Activated CD4-positive, alpha-beta memory T cell treated with anti-CD3 and anti-CD28 coated beads, Interleukin-2, amount 10 ng/mL, durations not matched to agents 7 days and 5 days (primary cell): ENCODE measurements at places on chromosomes 5 and 9. TPM values are rescaled to one million over a fixed set of nuclear protein-coding genes. Genes with fewer than 3 reads are reported as not detected.
A peak's percentile ranks its signal among the peaks of the same experiment; 100 is the strongest.

The MAP3K1 gene
- total RNA-seq, result 49.5 TPM

The TTC1 gene
- 41.6 TPM for total RNA-seq

The NADK2 gene
- 16.2 TPM for total RNA-seq

The PCDHGB2 gene
- 0.23 TPM for total RNA-seq

The FOXD4L6 gene
- total RNA-seq, result not detected

The MYOZ3 gene
- 0.13 TPM for total RNA-seq

The CER1 gene
- not detected for total RNA-seq

DNA sequence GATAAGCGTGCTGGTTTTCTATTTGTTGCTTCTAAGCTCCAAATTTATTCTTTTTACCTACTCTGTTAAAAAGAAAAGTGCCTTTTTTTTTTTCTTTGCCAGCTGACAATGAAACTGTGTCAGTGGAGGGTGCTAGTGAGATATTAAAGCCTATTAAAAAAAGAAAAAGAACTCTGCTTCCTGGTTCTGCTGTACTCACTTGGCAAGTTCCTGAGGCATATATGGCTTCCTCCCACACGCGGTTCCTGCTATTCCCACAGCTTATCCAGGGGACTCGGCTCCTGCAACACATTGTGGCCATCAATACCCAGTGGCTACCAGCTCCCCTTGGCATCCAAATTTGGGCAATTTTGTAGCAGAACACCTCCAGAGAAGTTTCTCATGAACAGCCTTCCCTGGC lies 1977.7 kb upstream of the CDH9 start:
- no peak overlapping the region for H3K4me3 ChIP-seq
- H3K27ac ChIP-seq, result no peak overlapping the region
- no peak for DNase-seq
- H3K4me1 ChIP-seq, result no peaks in the 10 kb centered on the region
- H3K27me3 ChIP-seq, result no peaks in the 10 kb centered on the region

- H3K36me3 ChIP-seq, result no peaks in the 10 kb centered on the region
- H3K27me3 ChIP-seq, result no peaks in the 10 kb centered on the region
- H3K27ac ChIP-seq, result no peak overlapping the region
- no peak overlapping the region for H3K4me3 ChIP-seq
- no peak for DNase-seq
These were observed 597 bp downstream of the SPATA31E1 start for GRCh38 chr9:87883274-87883673.

DNA sequence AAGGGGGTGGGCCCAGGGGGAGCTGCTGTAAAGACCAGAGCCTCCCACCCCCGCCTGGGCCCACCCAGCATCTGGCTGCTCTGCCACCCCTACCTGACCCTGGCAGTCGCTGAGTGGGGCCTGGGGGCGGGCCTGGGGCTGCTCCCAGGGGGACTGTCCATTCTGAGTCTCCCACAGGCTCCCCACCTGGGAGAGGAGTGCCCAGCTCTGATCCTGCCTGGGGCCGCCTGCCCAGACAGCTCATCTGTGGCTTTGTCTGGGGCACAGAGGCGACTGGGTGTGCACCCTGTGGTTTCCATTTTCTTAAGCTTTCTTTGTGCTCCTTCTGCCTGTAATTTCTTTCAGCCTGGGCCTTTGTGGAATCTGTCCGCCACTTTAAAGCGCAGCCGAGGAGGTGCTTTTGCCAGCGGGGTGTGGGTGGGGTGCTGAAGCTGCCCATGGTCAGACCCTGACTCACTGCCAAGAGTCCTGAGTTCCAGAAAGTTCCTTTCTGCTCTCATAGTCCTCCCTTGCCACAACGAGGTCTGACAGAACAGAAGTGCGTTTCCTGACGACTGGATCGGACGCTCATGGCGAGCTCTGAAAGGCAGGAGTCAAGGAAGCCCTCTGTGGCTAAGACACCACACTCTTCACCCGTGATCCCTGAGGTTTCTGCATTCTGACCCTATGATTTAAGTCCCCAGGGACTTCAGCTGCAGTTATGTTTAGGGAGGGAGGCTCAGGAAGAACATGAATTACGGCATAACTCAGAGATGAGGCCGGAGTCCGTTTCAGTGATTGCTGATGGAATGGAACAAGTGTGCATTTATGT lies 225.0 kb downstream of the FANCC start:
- H3K27ac ChIP-seq, result no peak overlapping the region
- no peaks in the 10 kb centered on the region for H3K27me3 ChIP-seq
- DNase-seq, result peak; percentile 20

GRCh38 chr9:38287420-38287985 lies 105.0 kb upstream of the ALDH1B1 start:
- no peak overlapping the region for H3K27ac ChIP-seq
- H3K4me3 ChIP-seq, result no peak overlapping the region
- no peak for DNase-seq
- H3K36me3 ChIP-seq, result no peaks in the 10 kb centered on the region
- H3K27me3 ChIP-seq, result no peaks in the 10 kb centered on the region
- no peaks in the 10 kb centered on the region for H3K4me1 ChIP-seq

DNA sequence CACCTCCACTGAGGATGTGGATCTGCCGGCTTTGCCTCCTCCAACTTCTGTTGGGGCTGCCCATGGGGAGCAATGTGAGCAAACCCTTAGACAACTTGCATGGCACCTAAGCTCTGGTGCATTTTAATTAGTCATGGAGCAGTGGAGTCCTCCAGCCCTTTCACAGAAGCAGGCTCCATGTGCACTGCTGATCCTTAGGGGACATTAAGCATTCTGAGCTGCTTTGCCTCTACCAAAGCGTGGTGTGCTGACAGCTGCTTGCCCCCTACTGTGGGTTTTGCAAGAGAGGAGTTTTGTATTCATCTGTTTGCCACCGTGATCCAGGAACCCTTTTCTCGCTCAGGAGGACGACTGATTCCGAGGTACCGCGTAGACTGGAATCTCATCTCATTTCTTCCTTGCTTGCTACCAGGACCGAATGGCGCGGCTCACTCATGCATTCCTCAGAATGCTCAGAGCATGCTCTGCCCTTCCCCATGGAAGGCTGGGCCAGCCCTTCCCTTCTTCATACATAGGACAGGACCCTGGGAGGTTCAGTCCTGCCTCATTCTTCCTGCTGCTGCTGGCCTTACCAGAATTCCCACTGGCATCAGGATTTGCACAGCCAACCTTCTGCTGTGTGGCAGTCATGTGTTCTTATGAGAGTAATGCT lies 432.5 kb downstream of the GADD45G start:
- no peaks in the 10 kb centered on the region for H3K4me1 ChIP-seq
- no peak overlapping the region for H3K27ac ChIP-seq
- no peak overlapping the region for H3K4me3 ChIP-seq
- H3K27me3 ChIP-seq, result peaks cover 2% of the 10 kb centered on the region
- H3K36me3 ChIP-seq, result no peaks in the 10 kb centered on the region
- DNase-seq, result no peak

DNA sequence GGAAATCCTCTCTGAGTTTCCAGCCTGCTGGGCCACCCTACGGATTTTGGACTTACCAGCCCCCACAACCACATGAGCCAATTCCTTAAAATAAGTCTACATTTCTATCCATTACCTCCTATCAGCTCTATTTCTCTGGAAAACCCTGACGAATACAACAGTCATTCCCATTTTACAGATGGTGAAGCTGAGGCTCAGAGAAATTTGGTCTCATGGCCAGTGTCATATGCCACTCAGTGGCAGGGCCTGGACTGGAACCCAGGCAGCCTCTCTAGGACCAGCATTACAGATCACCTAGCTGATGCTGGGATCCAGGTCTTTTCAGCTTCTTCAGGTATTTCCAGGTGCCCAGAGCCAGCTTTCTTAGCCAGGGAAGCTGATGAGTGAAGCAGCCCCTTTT lies 45.0 kb upstream of the SH3PXD2B start:
- peak; percentile 6 for DNase-seq
- no peak overlapping the region for H3K27ac ChIP-seq
- peaks cover 13% of the 10 kb centered on the region for H3K27me3 ChIP-seq
- H3K4me1 ChIP-seq, result no peaks in the 10 kb centered on the region
- no peak overlapping the region for H3K4me3 ChIP-seq

GRCh38 chr5:95068289-95068910 lies 216.5 kb downstream of the MCTP1 start:
- H3K36me3 ChIP-seq, result no peaks in the 10 kb centered on the region
- DNase-seq, result no peak
- no peaks in the 10 kb centered on the region for H3K4me1 ChIP-seq
- H3K27me3 ChIP-seq, result no peaks in the 10 kb centered on the region
- no peak overlapping the region for H3K4me3 ChIP-seq

DNA sequence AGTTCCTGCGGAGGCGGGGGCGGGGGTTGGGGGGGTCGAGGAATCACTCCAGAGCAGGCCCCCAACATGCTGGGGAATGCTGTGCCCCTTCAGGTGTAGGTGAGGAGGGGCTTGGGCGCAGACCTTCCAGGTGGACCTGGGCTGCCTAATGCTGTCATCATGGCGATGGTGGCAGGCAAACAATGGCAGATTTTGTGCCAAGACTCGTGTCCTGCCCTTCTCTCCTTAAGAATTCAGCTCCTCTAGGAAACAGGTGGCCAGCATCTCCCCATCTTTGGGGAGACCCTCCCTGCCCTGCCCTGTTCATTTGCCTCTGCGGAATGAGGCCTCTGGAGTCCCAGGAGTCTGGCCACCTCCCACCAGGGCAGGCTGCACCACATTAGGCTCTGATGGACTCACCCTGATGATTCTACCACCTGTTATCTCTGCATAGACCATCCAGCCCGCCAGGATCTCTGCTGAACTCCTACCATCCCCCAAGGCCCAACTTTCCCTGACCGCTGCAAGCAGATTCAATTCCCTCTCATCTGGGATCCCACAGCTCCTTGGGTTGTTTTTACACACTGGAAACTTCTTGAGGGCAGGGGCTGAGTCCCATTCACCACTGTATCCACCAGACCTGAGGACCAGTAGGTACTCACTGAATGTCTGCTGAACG lies 10.9 kb upstream of the SLC25A51 start:
- no peak for DNase-seq
- no peaks in the 10 kb centered on the region for H3K36me3 ChIP-seq
- H3K27ac ChIP-seq, result no peak overlapping the region
- H3K27me3 ChIP-seq, result no peaks in the 10 kb centered on the region

GRCh38 chr5:139222346-139222745 lies 24.2 kb upstream of the SIL1 start:
- H3K27me3 ChIP-seq, result no peaks in the 10 kb centered on the region
- no peak overlapping the region for H3K27ac ChIP-seq
- H3K4me3 ChIP-seq, result no peak overlapping the region

- no peaks in the 10 kb centered on the region for H3K36me3 ChIP-seq
- DNase-seq, result no peak
- H3K4me3 ChIP-seq, result no peak overlapping the region
- H3K27me3 ChIP-seq, result no peaks in the 10 kb centered on the region
- no peak overlapping the region for H3K27ac ChIP-seq
These were observed 87.1 kb upstream of the COL5A1 start for GRCh38 chr9:134554373-134555093.

GRCh38 chr5:120655828-120656435 lies 191.8 kb downstream of the PRR16 start:
- H3K36me3 ChIP-seq, result no peaks in the 10 kb centered on the region
- no peak overlapping the region for H3K27ac ChIP-seq
- no peak for DNase-seq
- no peaks in the 10 kb centered on the region for H3K27me3 ChIP-seq
